RCC 7860 (cell line): ENCODE measurements at places on chromosomes 2 and 18.

GRCh38 chr2:137220438-137220993, 455.2 kb downstream of the THSD7B start:
- peak; percentile 31 for DNase-seq

DNA sequence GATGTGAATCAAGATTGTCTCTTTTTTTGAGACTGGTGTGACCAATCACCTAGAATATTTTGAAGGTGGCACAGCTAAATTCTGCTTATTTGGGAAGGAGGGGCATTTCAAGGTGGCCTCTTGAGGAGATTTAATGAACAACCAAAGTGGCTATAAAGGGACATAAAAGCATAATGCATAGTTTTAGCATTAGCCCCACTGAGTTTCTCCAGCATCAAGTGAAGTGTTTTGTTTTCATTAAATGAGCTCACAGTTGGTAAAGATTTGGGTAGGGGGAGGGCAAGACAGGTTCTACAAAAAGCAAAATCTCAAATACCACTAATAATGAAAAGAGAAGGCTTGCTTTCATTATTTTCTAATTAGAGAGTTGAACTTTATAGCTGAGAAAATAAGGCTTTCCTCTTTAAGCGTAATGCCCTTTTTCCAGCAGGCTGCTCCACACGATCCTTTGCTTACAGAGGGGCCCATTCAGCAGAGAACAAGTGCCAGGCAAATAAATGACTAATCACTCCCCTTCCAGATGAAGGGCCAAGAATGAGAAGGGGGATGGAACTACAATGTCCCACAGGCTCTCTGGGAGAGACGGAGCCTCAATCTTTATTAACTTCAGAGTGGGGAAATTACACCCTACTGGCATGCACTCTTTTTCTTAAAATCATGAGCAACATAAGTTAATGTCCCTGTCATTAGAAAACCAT, 35.9 kb downstream of the LHCGR start:
- DNase-seq, result no peak

DNA sequence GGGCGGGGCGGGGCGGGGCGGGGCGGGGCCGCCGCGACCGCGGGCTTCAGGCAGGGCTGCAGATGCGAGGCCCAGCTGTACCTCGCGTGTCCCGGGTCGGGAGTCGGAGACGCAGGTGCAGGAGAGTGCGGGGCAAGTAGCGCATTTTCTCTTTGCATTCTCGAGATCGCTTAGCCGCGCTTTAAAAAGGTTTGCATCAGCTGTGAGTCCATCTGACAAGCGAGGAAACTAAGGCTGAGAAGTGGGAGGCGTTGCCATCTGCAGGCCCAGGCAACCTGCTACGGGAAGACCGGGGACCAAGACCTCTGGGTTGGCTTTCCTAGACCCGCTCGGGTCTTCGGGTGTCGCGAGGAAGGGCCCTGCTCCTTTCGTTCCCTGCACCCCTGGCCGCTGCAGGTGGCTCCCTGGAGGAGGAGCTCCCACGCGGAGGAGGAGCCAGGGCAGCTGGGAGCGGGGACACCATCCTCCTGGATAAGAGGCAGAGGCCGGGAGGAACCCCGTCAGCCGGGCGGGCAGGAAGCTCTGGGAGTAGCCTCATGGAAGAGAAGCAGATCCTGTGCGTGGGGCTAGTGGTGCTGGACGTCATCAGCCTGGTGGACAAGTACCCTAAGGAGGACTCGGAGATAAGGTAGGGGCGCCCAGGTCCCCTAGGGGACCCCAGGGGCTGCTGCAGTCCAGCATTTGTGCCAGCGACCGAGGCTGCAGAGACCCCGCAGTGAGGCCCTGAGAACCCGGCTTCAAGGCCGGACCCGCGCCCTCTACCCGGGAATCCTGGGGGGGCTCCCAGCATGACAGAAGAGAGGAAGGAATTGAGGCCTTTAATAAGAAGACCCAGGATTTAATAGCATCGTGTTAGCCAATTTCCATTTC, at the start of gene KHK:
Gene KHK (plus strand): TSS at position 49 of the 870 bp plus-strand sequence. CDS start 488 bp downstream, at position 537.
- no peak for DNase-seq

DNA sequence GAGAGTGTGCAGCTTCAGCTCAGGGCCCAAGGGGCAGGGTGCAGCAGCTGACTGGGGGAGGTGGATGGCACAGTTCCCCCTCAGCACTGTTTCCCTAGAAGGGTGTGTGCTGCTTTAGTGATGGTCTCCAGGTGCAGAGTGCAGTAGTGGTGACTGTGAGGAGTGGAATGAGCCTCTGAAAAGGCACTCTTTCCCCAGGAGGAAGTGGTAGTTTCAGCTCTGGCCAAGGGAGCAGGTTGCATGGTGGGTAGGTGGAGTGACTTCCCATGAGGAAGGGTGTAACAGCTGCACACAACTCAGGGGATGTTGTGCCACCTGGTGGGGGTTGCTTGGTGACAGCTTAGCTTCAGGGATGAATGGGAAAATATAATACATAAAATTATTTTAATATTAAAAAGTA, 251.5 kb upstream of the NXPH2 start:
- DNase-seq, result peak; percentile 31

- no peak for DNase-seq
Observed at GRCh38 chr18:74264303-74265020, 27.3 kb downstream of the CYB5A start.

GRCh38 chr2:172012677-172013391, 13.1 kb downstream of the METAP1D start:
- DNase-seq, result no peak

GRCh38 chr2:16395601-16396000, 270.0 kb downstream of the CYRIA start:
- DNase-seq, result no peak

- no peak for DNase-seq
Observed at GRCh38 chr18:71431689-71432088, 1112.5 kb downstream of the CBLN2 start.

GRCh38 chr2:23801396-23801795, 125.5 kb downstream of the ATAD2B start:
- no peak for DNase-seq

- DNase-seq, result no peak
Observed at GRCh38 chr2:224927646-224928173, 114.6 kb downstream of the DOCK10 start.

GRCh38 chr2:225889452-225889851, 489.9 kb downstream of the NYAP2 start:
- peak; percentile 42 for DNase-seq

GRCh38 chr18:48541026-48541746, 2.4 kb downstream of the CTIF start:
- DNase-seq, result peak; percentile 47

DNA sequence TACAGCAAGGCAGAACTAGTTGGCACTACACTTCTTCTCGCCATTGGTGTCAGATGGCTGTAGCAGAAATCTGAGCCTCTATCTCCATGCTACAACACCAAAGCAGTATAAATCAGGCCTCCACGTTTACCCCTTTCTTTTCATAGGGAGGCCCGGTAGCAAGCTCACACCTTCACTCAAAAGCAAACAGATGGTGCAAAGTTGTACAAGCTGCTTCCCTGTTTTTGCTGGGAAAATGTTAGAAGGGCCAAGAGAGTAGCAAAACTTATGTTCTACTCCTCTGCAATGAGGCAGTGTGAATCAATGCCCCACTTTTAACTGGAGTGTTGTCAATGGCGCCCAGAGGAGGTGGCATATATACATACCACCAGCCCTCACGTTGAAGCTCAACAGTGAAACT, 369.6 kb upstream of the NRXN1 start:
- DNase-seq, result no peak

- DNase-seq, result no peak
Observed at GRCh38 chr18:28365411-28365831, 188.5 kb upstream of the CDH2 start.

GRCh38 chr2:179243046-179243445, 21.6 kb downstream of the SESTD1 start:
- no peak for DNase-seq

- no peak for DNase-seq
Observed at GRCh38 chr2:8515864-8516533, 165.9 kb upstream of the ID2 start.

GRCh38 chr18:58862356-58862755, 2.3 kb upstream of the ZNF532 start:
- no peak for DNase-seq

- no peak for DNase-seq
Observed at GRCh38 chr2:11154016-11154922, 998 bp upstream of the SLC66A3 start.

- no peak for DNase-seq
Observed at GRCh38 chr2:29573612-29574011, 347.8 kb downstream of the ALK start.

DNA sequence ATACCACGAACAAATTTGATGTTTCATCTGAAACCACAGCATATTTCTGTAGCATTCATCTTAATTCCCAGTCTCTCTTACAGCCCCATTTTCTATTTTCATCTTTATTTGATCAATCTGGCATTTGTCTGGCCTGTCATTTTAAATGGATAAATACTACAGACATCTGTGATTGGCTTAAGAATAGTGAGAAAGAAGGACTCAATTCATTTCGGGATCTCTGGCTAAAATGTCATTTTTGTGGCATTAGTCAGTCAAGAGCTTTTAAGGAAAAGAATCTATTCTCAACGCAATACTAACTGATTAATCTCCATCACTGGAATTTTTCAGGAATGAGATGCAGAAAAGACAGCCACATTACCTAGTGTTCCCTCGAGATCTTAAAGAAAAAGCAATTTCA, 585.9 kb downstream of the IRS1 start:
- peak; percentile 74 for DNase-seq

DNA sequence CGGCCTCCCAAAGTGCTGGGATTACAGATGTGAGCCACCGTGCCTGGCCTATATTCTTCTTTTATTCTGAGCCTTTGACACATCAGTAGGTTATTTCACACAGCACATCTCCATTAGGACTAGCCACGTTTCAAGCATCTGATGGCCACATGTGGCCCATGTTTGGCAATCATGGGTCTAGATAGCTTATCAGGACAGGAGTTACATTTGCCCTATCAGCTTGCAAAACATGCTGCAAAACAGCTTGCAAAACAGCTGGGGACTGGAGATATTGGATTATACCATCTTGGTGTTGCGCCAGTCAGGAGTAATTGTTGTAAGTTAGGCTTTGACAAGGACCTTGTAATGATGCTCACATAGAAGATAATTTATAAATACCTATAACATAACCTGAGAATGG, 94.9 kb downstream of the GBX2 start:
- no peak for DNase-seq

DNA sequence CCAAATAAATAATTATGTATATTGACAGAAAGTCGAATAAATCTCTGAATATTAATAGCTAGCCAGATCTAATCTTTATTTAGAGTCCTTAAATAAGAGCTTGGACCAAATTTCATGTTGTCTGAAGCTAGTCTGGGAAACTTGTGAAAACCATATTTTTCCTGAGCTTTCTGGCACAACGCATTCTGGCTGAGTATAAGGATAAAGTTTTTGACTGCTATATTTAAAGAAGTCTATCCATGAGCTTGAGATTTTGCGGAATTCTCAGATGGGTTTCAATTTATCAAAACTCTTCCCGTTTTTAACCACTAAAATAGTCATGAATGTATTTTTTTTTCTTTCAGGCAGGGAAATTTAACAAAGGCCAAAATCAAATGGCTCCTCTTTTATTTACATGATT, 23.8 kb downstream of the FAP start:
- no peak for DNase-seq
